MCF 10A (cell line): ENCODE measurements at places on chromosomes 1 and 21. TPM values are rescaled to one million over a fixed set of nuclear protein-coding genes. Genes with fewer than 3 reads are reported as not detected.

- DNase-seq, result no peak
- no peak overlapping the region for H3K27ac ChIP-seq
Measured at GRCh38 chr1:243842161-243842560, 7.9 kb downstream of the AKT3 start.

DNA sequence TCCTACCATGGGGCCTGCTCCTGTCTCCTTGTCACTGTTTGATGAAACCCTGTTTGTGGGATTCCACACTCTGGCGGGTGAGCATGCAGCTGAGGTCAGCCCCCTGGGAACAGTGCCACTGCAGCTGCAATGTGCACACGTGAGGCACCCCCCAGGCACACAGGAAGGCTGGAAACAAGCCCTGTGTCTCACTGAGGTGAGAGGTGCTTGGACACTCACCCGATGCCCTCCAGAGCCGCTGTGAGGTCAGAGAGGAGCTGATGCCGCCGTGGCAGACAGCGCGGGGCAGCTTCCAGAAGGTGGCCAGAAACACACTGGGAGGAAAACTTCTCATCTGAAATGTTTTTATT, 49.7 kb downstream of the SLX9 start:
- DNase-seq, result no peak
- H3K36me3 ChIP-seq, result peaks cover 4% of the 10 kb centered on the region
- H3K27ac ChIP-seq, result no peak overlapping the region

GRHL3 gene
- total RNA-seq, result 4.7 and 8.9 TPM in 2 replicates

- no peak overlapping the region for H3K4me3 ChIP-seq
- H3K27ac ChIP-seq, result no peak overlapping the region
Measured at GRCh38 chr1:18716785-18717678, 86.4 kb downstream of the PAX7 start.

PTP4A2 gene
- total RNA-seq, result 196 and 220 TPM in 2 replicates

CD1D gene
- total RNA-seq, result 0.19 and 0.22 TPM in 2 replicates

DNA sequence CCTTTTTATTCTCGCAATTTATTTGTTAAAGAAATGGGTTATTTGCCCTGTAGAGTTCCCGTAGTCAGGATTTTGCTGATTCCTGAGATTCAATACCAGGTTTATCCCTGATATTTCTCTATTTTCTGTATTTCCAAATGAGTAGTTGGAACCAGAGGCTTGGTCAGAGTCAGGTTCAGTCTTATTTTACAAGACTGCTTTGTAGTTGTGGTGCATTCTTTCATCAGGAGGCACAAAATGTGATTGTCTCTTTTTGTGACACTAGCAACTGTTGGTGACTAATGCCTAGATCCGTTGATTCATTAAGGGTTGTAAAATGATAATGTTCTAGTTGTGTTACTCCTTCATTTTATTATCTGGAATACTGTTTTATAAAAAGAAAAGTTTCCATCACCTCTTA, 95.5 kb upstream of the TPTE start:
- H3K4me3 ChIP-seq, result no peak overlapping the region
- DNase-seq, result no peak
- no peaks in the 10 kb centered on the region for H3K4me1 ChIP-seq
- no peaks in the 10 kb centered on the region for H3K36me3 ChIP-seq
- no peak overlapping the region for H3K27ac ChIP-seq

DNA sequence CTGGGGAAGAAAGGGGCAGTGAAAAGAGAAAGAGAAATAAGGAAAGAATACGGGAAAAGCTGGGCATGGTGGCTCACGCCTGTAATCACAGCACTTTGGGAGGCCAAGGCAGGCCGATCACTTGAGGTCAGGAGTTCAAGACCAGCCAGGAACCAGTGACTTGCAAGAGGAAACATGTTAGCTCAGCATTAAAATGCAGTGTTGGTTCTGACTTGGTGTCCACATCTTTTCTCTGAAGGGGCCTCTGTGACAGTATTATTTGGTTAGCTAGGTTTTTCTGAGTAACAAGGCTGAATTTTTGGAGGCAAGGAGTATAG, 26.8 kb downstream of the IER5 start:
- no peak overlapping the region for H3K27ac ChIP-seq
- H3K4me1 ChIP-seq, result peaks cover 54% of the 10 kb centered on the region
- no peak for DNase-seq
- H3K4me3 ChIP-seq, result no peak overlapping the region
- H3K27me3 ChIP-seq, result no peaks in the 10 kb centered on the region
- no peaks in the 10 kb centered on the region for H3K36me3 ChIP-seq

DNA sequence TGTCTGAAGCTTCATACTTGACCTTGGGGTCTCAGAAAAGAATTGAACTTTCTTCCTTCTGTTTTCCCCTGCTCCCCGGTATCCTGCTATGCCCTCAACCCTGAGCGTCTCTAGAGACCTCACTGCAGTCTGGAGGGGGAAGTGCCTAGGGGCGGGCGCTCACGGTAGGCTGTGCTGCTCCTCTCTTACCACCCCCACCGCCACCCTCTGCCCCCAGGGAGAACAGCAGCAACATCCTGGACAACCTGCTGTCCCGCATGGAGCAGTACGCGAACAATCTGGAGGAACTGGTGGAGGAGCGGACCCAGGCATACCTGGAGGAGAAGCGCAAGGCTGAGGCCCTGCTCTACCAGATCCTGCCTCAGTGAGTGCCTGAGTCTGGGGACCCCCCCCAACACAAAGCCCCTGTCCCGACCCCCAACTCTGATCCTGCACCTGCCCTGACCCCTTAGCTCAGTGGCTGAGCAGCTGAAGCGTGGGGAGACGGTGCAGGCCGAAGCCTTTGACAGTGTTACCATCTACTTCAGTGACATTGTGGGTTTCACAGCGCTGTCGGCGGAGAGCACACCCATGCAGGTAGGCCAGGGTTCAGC, 10.3 kb downstream of the NPR1 start:
- H3K27me3 ChIP-seq, result peaks cover 14% of the 10 kb centered on the region
- peaks cover 5% of the 10 kb centered on the region for H3K4me1 ChIP-seq
- DNase-seq, result no peak
- H3K4me3 ChIP-seq, result no peak overlapping the region
- no peaks in the 10 kb centered on the region for H3K36me3 ChIP-seq

GRCh38 chr1:33322870-33323585, 2.1 kb upstream of the A3GALT2 start:
- no peak overlapping the region for H3K4me3 ChIP-seq
- peaks cover 22% of the 10 kb centered on the region for H3K4me1 ChIP-seq
- H3K27me3 ChIP-seq, result no peaks in the 10 kb centered on the region
- peaks cover 71% of the 10 kb centered on the region for H3K36me3 ChIP-seq
- DNase-seq, result no peak

- no peak overlapping the region for H3K27ac ChIP-seq
- no peak overlapping the region for H3K4me3 ChIP-seq
- no peaks in the 10 kb centered on the region for H3K27me3 ChIP-seq
- peak; percentile 54 for DNase-seq
- H3K4me1 ChIP-seq, result no peaks in the 10 kb centered on the region
- H3K36me3 ChIP-seq, result no peaks in the 10 kb centered on the region
Measured at GRCh38 chr1:225343618-225344017, 84.2 kb downstream of the LBR start.

DNA sequence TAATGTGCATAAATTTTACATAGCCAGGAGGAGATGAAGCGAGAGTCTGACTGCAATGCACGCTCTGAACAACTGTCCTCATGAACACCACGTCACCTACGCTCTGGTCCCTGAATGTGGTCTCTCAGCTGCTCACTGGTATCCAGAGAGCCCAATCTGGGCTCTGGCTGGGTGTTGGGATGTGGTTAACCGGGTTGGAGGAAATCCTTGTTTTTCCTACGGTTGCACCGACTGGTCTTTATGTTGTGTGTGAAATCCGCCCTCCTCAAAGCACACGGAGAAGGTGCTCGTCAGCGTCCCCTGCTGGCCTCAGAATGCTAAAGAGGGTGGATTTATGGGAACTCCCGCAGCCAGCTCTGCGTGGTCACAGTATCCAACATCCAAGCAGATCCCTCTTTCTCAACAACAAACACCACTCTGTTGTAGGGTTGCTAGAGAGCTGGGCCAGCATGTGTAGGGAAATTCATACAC, 51.8 kb upstream of the FAM89A start:
- H3K4me1 ChIP-seq, result peaks cover 4% of the 10 kb centered on the region
- H3K27ac ChIP-seq, result no peak overlapping the region
- H3K27me3 ChIP-seq, result peaks cover 76% of the 10 kb centered on the region
- H3K4me3 ChIP-seq, result no peak overlapping the region
- no peaks in the 10 kb centered on the region for H3K36me3 ChIP-seq

TMEM79 gene
- 8.1 and 12.5 TPM in 2 replicates for total RNA-seq

COL9A2 gene
- not detected in 2 replicates for total RNA-seq

DNA sequence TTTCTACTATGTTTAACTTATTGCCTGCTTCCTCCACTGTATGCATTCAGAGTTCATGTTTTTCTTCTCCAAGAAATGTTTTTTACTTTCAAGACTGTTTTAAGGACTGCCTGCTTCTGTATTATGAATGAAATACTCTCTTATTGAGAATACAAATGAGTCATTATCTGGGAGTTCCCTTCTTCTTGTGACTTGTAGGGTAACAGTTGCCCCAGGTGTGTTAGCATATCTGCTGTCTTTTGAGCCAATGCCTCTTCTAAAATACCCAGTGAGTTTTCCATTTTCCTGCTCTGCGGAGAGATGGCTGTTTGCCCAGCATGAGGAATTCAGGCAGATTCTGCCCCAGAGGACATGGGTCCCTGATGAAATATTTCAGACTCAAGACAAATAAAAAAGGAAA, 34.1 kb upstream of the ST6GALNAC5 start:
- no peak overlapping the region for H3K4me3 ChIP-seq
- no peaks in the 10 kb centered on the region for H3K36me3 ChIP-seq
- H3K27me3 ChIP-seq, result peaks cover 11% of the 10 kb centered on the region
- peak; percentile 17 for DNase-seq

GRCh38 chr21:14115646-14116045, 95.1 kb downstream of the LIPI start:
- no peaks in the 10 kb centered on the region for H3K36me3 ChIP-seq
- H3K27me3 ChIP-seq, result no peaks in the 10 kb centered on the region
- DNase-seq, result no peak
- H3K27ac ChIP-seq, result no peak overlapping the region

DNA sequence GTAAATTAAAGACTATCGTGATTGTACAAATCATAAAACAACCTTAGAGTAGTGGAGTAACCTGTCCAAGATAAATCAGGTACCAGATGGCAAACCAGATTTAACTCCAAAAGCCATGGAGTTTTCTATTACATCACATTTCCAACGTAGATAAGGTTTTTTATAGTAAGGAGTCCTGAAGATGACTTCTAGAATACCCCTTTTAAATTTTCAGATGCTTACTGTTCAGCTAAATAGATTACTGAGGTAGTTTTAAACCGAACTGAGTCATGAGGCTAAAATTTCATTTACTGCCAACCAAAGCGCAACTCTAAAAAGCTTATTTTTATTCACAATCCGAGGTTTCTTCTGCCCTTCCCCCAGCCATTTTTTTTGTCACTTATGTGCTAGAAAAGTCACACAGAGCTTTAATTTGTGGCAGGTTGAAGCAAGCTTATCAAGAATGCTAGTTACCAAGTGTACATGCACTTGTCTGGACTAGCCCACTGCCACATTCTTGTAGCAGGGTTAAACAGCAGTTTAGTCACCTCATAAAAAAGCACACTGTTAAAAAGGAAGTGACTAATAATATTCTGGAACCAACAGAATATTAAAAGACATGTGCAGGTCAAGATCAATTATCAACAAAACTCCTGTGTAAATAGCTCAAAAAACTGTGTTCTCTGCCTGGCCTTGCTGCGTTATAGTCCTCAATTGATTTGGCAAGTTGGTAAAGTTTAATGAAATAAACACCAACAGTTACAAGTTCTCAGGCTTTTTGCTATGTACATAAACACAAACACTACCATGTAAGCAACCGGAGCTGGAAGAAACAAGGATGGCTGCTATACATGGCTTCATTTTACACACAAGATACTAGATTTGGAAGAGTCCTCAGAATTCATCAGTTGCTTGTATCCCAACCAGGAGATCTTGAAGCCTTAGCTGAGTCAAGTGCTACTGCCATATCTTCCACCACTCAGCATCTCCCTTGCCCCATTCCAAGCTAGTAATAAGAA, 180.3 kb upstream of the DMRTA2 start:
- peak overlapping the region; percentile 93 for H3K27ac ChIP-seq
- peaks cover 19% of the 10 kb centered on the region for H3K4me1 ChIP-seq
- no peaks in the 10 kb centered on the region for H3K27me3 ChIP-seq
- H3K4me3 ChIP-seq, result peak overlapping the region; percentile 31
- DNase-seq, result peak; percentile 82

GRCh38 chr1:228352677-228353481, 53.8 kb downstream of the TRIM11 start:
- H3K4me1 ChIP-seq, result no peaks in the 10 kb centered on the region
- H3K4me3 ChIP-seq, result no peak overlapping the region

DNA sequence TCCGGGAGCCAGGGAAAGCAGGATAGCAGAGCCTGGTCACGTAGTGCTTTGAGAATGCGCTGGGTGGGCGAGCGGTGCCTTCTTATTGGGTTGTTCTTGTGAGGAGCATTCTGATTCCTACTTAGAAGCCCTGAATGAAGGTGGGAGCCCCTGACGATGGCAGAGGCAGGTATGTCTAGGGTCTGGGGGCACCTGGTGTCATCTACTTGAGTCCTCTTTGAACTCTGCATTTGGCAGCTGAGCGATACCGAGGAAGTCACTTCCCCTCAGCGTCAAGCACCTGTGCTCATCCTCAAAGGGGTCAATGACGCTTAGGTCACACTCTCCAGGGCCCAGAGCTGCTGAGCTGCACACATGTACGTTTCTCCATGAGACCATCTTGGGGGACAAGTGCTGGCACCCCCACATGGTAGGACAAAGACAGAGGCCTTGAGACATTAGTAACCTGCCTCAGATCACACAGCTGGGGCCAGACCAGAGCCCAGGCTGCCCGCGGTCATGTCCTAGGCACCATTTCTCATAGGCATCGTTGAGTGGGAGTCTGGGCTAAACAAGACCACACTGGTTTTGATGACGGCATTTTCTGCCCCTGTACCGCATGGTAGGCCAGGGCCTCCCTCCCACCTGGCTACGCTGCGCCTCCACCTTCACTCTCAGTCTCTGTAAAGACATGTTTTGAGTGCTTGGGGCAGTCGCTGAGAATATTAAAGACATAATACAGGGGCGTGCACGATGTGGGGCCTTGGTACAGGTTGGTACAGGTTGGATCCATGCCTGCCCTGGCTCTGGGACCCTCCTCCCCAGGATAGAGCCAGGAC, 69.1 kb upstream of the ABCG1 start:
- peaks cover 7% of the 10 kb centered on the region for H3K27me3 ChIP-seq
- no peak overlapping the region for H3K4me3 ChIP-seq
- no peak for DNase-seq
- no peak overlapping the region for H3K27ac ChIP-seq
- H3K36me3 ChIP-seq, result no peaks in the 10 kb centered on the region
- H3K4me1 ChIP-seq, result no peaks in the 10 kb centered on the region

- no peaks in the 10 kb centered on the region for H3K36me3 ChIP-seq
- no peaks in the 10 kb centered on the region for H3K4me1 ChIP-seq
- H3K27me3 ChIP-seq, result no peaks in the 10 kb centered on the region
Measured at GRCh38 chr1:89649783-89650182, 16.9 kb downstream of the LRRC8C start.

- H3K36me3 ChIP-seq, result no peaks in the 10 kb centered on the region
- H3K4me3 ChIP-seq, result no peak overlapping the region
- no peaks in the 10 kb centered on the region for H3K27me3 ChIP-seq
Measured at GRCh38 chr1:110956586-110956985, 7.1 kb downstream of the LRIF1 start.

GRCh38 chr1:221696027-221696426, 45.9 kb downstream of the DUSP10 start:
- no peak for DNase-seq
- no peaks in the 10 kb centered on the region for H3K27me3 ChIP-seq
- H3K4me1 ChIP-seq, result peaks cover 7% of the 10 kb centered on the region
